ENCODE measurements at places on chromosomes 2 and 18.

DNA sequence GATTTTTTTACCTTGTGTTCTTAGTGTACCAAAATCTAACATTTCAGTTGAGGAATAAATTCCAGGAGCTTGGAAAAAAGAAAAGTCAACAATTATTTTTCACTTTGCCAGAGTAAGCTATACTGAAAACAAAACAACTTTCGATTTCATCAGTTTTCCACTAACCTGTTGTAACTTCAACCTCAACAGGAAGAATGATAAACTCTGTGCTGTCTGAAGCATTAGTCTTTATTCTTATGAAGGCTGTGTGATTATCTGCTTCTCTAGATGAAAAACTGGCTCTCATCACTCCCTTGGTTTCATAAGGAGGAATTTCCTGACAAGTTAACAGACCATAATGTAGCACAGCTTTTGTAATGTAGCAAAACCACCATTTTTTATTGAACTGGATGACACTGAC, 121.2 kb downstream of the ZAP70 start:
- no peak for DNase-seq

DNA sequence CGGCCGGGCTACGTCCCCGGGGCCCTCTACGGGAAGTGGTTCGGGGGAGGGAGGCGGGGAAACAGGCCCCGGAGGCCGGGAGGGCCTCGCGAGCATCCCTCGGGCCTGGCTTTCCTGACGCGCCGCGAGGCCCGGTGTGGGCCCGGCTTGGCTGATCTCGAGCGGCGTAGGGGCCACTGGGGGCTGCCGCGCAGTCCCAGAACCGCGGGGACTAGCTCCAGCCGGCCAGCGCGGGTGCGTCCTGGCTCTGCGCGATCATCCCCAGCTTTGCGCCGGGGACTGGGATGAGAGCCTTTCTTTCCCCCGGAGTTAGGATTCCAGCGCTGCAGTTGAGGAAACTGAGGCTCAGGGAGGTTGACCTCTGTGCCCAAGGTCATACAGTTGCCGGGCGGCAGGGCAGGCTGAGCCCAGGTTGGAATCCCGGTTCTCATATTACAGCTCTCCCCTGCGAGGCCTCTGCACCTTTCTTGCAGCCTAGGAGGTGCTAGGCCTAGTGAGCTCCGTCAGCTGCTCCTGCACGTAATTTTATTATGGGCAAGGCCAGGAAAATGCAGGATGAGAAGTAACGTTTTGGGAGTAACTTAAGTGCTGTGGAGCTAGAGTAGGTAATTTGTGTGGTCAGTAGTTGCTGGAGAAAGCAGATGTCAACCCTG, 501 bp downstream of the LPIN1 start:
- DNase-seq: no peak

DNA sequence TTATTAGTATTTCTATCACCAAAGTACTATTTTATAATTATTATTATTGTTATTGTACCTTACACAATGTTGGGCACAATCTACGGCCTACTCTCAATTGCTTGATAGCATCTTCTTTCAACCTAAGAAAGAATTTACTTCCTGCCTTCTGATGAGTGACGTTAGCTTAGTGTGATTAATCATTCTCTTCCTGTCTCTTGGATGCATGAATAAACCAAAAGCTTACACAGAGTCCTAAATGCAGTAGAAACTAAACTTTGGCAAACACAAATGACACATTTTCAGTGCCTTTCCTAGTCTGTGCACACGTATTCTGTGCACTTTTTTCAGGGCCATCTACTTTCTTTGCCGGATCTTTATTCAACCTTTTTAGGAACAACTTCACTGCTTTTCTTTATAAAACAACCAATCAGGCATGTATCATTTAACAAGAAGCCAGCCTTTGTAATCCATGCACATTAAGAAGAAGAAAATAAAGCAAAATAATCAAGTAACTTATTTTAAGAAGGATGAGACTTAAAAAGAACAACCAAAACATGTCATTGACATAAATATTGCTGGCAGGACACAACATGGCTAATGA, 19.1 kb downstream of the TRAK2 start:
- DNase-seq: no peak

DNA sequence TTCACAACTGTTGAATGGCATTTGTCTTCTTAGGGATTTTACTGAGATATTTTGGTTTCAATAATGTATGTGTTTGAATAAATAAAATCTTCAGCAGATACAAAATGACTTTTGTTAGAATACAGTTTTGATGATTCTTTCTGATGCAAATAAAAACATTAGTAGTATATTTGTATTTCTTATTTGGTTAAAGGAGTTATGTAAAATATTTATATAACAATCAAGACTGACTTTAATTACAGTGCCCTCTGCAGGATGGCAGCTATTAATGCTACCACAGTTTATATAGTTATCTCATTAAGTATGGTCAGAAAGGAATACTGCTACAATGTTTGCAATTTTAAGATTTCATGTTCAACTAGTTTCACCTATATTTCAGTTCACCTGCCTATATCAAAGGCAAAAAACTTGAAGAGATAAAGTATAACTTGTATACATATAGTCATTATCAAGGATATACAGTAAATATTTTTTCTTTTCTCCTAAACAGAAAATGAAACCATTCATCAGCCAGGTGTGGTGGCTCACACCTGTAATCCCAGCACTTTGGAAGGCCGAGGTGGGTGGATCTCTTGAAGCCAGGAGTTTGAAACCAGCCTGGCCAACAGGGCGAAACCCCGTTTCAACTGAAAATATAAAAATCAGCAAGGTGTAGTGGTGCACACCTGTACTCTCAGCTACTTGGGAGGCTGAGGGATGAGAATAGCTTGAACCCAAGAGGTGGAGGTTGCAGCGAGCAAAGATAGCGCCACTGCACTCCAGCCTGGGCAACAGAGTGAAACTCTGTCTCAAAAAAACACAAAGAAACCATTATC, 19.8 kb downstream of the ARL5A start:
- DNase-seq: no peak

DNA sequence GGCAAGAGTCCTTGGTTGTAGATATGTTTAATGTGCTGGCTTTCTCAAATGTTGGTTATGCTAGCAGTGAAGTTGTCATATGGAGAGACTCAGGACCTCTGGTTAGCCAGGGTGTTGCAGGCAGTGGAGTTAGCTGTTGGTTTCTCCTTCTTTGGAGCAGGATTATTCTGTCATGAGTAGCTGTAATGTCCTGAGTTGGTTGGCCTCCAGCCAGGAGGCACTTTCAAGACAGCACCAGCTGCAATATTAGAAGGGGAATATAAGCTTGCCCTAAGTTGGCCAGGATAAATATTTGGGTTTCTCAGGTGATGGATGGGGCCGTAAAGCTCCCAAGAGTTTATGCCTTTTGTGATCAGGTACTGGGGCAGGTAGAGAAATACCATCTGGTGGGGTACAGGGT, 65.5 kb downstream of the MSTN start:
- no peak for DNase-seq

Measured in stimulated activated CD4-positive, alpha-beta T cell treated with anti-CD3 and anti-CD28 coated beads, TNF-alpha, amount 100 ng/mL, for 1 hour (primary cell).